Stimulated activated effector memory CD8-positive, alpha-beta T cell treated with anti-CD3 and anti-CD28 coated beads, Interleukin-12 subunit alpha, Interleukin-12 subunit beta, amount 100 ng/mL, for 72 hours (primary cell): ENCODE measurements at places on chromosomes 6 and 20.

- DNase-seq = no peak
Observed at GRCh38 chr6:165987483-165988301, 180.0 kb downstream of the TBXT start.

GRCh38 chr6:167574431-167575151 is 249.7 kb downstream of the TTLL2 start:
- DNase-seq = no peak

GRCh38 chr20:47290008-47290407 is 66.5 kb downstream of the ZMYND8 start:
- DNase-seq = no peak

GRCh38 chr6:145506565-145506964 is 228.8 kb downstream of the EPM2A start:
- no peak for DNase-seq

DNA sequence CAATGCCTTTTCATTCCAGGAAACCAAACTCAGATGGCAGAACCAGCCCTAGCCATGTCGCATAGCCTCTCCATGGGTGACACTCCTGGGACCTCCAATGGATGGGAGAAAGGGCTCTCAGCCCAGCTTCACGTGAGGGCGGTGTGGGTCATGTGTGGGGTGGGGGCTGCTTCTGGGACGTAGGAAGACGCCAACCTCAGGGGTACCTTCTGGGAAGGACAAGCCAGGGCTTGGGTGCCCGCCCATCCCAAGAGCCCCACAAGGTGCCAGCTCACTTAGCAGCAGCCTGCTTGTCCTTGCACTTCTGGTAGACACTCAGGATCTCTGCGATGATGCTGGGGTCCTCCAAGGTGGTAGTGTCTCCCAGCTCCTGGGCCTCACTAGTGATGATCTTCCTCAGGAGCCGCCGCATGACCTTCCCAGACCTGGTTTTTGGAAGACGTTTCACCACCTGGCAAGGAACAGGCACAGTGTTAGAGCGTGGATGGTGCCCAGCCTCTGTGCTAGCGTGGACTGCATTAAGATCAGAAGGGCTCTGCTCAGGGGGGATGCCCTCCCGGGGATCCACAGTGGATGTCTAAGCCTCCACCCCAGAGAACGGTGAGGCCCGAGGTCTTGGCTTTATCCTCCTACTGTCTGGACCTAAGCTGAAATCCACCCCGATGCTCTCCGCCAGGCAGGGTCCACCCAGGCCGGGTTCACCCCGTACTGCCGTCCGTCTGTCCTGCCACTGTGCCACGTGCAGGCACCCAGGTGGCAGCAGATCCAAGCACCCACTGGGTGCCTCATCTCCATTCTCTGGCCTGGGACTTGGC is 15.1 kb upstream of the APMAP start:
- no peak for DNase-seq

- no peak for DNase-seq
Observed at GRCh38 chr6:12893036-12893435, 176.5 kb downstream of the PHACTR1 start.

DNA sequence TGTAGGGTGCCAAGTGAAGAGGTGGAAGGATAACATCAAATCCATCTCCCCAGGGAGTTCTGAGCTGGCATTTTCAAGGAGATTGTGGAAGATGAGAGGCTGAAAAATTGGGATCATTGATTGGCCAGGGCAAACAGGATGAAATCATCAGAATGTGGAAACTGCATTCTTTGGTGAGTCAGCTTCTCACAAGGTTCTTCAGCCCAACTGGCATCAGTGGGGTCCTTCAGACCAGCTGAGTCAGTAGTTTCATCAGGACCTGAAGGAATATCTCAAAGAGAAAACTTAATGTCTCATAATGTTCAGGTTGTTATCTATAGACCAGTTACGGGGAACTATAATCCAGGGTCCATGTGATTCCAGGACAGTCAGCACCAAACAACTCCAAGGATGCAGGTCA is 195.8 kb downstream of the HAO1 start:
- no peak for DNase-seq

DNA sequence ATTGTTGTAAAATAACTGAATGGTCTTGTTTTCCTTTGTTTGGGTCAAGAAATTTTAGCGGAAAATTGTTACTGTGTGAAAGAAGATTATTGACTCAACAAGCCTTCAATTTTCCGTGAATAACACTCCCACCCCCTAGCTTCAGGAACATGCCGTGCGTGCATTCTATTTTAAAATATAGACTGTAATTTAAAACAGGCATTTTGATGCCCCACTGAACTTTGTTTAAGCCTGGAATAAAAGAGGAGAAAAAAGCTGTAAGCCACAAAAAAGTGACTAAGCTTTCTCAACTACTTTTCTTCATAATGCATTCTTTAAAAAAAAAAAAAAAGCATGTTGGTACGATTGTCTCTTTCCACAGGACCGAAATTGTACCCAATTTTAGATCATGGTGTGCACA is 166.0 kb downstream of the ARID1B start:
- no peak for DNase-seq

DNA sequence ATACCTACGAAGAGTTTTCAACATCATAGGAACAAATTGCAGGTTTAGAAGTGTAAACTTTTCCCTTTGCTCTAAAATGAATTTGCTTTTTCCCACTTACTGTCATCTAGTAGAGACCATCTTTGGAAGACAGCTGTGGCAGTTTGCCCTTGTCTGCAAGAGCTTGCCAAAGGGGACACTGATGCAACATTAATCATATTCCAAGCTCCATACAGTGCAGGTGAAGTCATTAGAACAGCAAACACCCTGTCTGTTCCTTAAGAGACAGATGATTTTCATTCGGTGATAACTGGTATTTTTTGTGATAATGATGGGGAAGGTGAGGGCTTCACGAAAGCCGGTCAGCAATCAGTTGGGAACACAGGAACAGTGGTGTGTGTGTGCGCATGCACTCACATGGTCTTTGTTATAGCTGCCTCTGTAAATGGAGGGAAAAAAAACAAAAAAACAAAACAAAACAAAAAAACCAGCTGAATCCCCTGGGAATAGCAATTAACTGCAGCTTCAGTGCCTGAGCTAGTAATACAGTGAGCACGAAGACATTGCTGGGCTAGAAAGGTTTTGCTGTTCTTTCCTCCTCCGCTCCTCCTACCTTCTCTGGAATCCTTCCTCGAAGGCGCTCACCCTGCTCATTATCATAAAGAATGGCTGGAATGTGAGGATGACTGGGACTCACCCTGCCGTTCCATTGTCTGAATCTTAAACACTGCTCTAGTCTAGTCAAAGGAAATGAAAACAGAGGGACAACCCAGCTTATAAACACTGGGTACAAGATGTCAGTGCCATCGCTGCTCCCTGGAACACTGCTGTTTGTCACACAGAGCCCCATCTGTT is 35.2 kb upstream of the KIF13A start:
- DNase-seq = no peak

- no peak for DNase-seq
Observed at GRCh38 chr20:11521476-11522365, 396.0 kb upstream of the BTBD3 start.

GRCh38 chr6:116511424-116512110 is at the start of gene CALHM5:
TSS of gene CALHM5 (plus strand) at chr6:116511639. CDS start at chr6:116511697, 58 bp downstream.
- DNase-seq = no peak

DNA sequence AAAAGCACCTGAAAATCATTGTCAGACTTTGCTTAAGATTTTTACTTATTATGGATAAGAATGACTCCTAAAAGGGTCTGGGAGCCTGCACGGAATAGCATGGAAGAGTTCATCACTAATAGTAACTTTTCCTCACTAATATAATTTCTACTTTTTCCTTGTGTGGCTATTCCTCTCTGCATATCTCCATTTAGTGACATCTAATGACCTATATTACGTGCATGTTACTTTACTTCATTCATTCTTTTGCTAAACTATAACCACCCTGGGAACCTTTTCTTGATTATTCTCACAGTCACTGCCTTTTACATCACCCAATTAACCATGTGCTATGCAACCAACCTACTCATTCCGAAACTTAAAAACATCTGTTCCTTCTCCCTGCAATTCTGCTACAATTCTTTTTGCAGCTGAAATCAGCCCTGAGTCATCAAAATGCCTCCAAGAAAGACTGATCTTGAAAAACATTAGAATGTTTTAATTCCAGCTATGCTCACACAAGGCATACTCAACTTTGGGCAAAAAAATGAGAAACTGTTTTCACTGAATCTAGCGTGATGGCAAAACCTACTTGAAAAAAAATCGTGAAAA is 313.3 kb downstream of the RNGTT start:
- DNase-seq = no peak

GRCh38 chr6:36069573-36069972 is 42.0 kb downstream of the MAPK14 start:
- no peak for DNase-seq

DNA sequence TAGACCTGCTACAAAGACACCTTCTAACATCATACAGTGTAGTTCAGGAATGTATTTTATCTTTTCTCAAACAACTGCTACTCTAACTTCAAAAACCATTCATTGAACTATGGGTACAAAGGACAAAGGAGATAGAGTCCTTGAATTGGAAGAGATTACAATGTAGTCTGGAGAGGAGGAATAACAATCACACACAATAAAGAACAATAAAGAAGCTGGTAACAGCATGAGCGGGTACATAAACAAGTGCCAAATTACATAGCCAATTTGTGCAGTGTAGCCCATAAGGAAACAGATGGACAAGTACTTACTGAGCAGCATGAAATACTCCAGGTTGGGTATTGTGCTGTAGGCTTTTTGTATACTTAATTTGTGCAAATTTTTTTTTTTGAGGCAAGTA is 44.3 kb downstream of the OSTM1 start:
- DNase-seq = no peak

DNA sequence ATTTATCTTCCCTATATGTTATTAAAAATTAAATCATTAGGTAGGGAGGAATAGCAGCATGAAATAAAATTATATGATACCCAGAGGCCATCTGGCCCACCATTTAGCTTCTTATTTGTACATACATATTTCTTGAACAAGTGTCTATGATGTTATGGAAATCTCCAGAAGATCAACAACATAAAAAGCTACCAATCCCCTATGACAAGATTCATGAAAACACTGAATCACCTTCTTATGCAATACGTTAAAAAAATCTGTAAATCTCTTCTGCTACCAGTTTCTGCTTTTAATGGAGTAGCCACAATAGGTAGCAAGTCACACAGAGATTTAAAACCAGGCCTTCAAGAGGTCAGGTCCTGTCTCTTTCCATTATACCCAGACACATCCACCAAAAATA is 125.8 kb upstream of the ENPP5 start:
- no peak for DNase-seq

DNA sequence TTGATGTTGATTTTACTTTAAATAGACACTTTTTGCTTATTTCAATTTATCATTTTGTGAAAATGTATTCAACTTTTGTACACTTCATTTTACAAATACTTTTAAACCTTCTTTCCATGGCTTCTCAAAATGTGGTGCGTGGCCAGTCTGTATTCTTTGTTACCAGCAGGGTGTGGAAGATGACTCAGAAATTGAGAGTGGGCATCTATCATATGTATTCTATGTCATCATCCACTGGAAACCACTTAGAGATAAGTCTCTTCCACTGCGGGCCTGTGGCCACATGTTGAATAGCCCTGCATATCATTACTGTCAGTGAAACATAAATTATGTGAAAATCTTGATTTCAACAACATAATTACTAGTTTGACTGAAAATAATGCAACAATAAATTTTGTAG is 52.6 kb upstream of the MC3R start:
- no peak for DNase-seq

- no peak for DNase-seq
Observed at GRCh38 chr6:76134651-76135050, 62.2 kb upstream of the IMPG1 start.

GRCh38 chr6:116313101-116313776 is 33.5 kb upstream of the TSPYL1 start:
- no peak for DNase-seq

DNA sequence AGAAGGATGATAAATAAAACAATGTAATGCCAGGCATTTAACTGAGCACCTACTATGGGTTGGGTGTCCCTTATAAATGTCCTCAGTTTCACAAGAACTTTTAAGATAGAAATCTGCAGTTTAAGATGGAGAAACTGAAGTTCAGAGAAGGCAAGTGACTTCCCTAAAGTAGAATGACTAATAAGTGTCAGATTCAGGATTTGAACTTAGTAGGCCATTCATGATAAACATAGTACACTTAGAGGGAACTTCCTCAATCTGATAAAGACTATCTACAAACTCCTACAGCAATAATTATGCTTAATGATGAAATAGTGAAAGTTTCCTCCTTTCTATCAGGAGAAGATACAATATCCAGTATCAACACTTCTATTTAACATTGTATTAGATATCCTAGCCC is 43.9 kb downstream of the NCR2 start:
- no peak for DNase-seq

- no peak for DNase-seq
Observed at GRCh38 chr20:59443550-59443949, 143.1 kb downstream of the EDN3 start.

GRCh38 chr6:140917911-140918310 is 1214.8 kb upstream of the GJE1 start:
- DNase-seq = no peak

GRCh38 chr6:3229566-3230178 is 2.2 kb upstream of the TUBB2B start:
- DNase-seq = no peak

DNA sequence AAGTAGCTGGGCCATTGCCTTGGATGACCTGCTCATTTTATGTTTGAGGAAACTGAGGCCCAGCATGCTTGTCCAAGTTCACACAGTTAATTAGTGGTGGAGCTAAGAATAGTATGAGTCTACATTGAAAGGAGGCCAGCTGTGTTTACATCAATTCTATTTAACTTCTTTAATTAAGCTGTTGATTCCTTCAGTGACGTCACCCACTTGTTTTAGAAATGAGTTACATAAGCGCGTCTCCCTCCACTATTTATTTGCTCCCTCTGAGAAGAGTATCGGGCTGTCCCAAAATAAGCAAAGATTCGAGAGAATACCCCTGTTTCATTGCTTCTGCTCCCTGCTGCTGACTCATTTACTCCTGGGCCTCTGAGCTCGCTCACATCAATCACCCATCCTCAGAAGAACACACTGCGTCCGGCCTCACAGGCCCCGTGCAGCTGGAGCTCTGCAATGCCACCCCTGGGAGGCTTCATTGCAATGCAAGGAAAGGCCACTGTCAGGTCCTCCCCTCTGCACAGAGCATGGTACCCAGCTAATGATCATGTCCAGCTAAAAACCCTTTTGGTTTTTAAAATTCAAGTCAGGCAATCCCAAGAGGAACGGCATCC is 74.8 kb upstream of the BMP2 start:
- DNase-seq = no peak

- no peak for DNase-seq
Observed at GRCh38 chr6:48714699-48715098, 603.7 kb upstream of the PTCHD4 start.

DNA sequence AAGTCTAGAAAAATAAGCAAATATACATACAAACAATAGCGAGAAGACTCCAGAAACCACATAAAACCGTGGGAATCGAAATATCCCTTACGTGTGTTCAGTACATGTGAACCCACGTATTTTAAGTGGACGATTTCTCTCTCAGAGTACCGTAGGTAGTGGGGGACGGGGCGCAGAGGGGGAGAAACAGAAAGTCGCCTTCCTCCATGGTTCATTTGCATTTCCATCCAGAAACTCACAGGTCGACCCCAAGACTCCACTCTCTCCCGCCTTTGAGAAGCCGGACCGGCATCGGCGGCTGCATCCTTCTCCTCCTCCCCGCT is 538 bp upstream of the ENPP1 start:
- DNase-seq = no peak

GRCh38 chr6:14781772-14782525 is 463.9 kb upstream of the JARID2 start:
- DNase-seq = no peak

GRCh38 chr6:41596096-41596685 is 42.1 kb upstream of the MDFI start:
- no peak for DNase-seq

- no peak for DNase-seq
Observed at GRCh38 chr6:6007366-6008088, 802 bp upstream of the NRN1 start.
